ENCODE measurements at places on chromosomes 2 and 18. TPM values are rescaled to one million over a fixed set of nuclear protein-coding genes. Genes with fewer than 3 reads are reported as not detected.

Gene LHCGR
- polyA plus RNA-seq: not detected

Gene MARS2
- polyA plus RNA-seq: 1.5 TPM

Gene REG3G
- 0.13 TPM for polyA plus RNA-seq

Gene OR6B2
- not detected for polyA plus RNA-seq

Gene REG1B
- 4.9 TPM for polyA plus RNA-seq

DNA sequence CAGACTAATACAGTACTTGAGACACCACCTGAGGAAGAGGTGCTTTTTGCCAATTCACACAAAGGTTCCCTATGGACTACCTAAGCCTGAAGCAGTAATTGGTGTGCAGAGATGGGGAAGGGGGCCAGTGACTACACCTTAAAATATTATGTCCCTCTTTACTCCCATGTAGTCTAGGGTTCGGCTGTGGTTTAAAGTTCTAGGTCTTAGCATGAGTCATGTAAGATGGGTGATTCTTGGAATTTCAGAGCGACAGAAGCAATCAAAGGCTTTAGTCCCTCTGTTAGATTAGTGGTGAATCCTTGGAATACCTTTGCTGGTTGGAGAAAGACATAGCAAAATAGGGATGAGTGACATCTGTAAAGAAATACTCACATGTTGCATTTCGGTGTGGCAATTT, 14.3 kb upstream of the CCDC85A start:
- no peak for DNase-seq

DNA sequence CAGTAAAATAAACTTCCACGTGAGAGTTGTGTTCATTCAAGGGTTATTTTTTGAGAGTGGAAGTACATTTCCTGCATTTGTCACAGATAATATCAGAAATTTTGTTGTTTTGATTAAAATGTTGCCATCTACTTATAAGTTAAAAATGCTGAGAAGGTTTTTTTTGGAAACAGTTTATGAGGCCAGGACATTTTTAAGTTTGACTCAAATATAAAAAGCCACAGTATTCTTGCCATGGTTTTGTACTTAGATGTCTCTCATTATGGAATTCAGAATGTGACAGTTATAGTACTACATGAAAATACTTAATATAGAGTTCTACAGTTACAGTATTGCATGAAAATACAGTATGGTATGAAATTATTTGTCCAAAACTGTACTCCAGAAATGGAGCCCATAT, 44.1 kb downstream of the PDK1 start:
- DNase-seq: no peak

GRCh38 chr2:18282026-18282425, 278.4 kb downstream of the RDH14 start:
- DNase-seq: no peak

DNA sequence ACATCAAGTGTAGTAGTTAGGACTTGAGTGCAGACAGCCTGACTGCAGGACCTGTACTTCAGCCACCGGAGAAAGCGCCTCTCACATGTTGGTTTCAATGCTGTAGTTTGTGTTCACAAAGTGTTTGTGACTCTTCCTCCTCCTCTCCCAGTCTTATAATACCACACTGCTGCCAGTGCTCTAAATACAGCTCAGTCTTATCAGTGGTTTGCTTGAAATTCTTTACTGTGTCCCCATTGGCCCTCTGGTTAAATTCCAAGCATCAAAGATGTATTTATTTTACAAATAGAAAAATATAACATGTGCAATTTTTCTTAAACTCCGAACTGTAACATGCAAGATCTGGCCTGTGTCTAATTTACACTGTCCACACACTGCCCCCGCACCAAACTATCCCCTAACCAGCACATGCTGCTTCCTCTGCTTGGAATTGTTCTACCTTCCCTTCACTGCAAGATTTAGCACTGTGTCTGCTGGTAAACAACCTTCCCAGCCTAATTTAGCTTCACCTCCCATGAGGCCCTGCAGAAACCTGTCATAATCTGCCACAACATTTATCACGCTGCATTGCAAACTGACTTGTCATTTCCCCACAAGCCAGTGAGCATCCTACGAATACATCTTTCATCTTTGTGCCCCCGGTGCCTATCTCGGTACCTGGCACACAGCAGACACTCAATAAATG, 77.1 kb downstream of the SUMO1 start:
- DNase-seq: no peak

GRCh38 chr18:2518473-2518872, 52.8 kb downstream of the METTL4 start:
- no peak for DNase-seq

- DNase-seq: no peak
These were observed 50.8 kb downstream of the DNMT3A start for GRCh38 chr2:25290811-25291495.

- no peak for DNase-seq
These were observed 25.7 kb downstream of the MEX3C start for GRCh38 chr18:51171625-51172259.

GRCh38 chr2:51953931-51954330, 922.0 kb upstream of the NRXN1 start:
- DNase-seq: no peak

DNA sequence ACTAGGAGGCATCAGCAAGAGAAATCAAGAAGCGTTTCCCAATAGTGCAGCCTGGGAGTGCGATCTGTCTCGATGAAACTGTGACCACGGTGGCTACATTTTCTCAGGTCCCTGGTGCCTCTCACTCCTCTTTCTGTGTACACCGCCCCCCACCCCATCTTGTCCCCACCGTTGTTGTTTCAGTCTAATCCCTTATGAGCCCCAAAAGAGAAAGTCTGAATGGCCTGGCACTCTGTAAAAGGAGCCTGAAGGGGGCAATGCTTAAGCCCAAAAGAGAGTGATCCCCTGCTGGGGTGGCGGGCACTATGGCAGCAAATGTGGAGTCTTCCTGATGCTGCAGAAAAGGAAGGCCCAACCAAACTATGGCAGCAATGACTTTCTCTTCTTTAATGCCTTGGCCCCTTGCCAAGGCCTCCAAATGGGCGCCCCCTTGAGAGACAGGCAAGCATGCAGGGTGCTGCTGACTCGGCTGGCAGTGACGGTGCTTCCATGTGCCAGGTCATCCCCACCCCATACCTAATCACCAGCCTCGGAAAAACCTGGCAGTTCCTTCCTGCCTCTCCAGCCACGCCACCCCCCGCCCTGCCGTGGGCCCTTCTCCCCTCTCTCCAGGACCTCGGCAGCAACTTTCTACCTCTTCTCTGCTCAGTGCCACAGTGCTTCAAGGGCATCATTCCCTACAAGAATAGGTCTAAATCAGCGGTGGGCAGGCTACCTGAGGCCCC, 123.0 kb downstream of the CYP26B1 start:
- peak; percentile 61 for DNase-seq

DNA sequence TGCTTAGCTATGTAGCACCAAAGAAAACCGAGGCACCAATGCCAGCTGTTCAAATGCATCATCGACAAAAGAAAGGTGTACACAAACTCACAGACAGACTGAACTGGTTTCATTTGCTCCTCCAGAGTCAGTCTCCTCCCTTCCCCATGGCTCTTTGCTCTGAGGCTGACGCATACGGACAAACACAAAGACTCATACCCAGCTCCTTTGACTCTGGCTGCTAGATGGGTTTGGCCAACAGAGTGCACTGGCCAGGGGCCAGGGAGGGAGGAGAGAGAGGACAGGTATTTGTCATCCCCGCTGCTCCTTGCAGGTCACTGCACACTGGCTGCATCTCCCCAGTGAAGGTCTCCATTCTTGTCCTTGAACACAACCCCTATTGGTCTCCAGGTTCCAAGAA, 40.7 kb downstream of the DNER start:
- DNase-seq: no peak

DNA sequence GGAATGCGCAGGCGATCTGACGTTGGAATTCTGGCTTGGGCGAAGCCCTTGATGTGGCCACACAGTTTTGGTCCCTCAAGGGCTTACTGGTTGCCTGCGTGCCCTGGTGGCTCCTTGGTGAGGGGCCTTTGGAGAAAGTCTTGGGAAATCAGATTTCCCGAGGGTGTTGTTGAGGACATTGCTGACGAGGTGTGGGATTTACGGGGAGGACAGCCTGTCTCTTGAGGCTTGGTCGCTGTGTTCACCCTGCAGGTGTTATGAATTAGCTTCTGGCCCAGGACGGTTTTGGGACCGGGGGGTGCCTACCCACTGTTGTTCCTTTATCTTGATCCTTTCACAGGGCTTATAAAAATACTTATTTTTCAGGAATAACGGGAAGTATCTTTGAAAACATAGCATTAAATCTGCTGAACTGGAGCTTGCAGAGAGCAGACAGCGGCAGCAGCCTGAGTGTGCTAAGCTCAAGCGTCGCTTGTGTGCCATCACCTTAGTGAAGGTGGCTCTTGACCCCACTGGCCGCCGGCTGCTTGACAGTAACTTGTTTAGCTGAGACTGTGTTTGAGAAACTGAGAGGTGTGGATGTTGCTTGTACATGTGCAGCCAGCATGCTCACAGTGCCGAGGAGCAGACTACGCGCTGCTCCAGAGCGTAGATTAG, 4.2 kb downstream of the CTDP1 start:
- DNase-seq: peak; percentile 40

Data from aorta (tissue), 5 donors.